ENCODE measurements at places on chromosomes 6 and 20. TPM values are rescaled to one million over a fixed set of nuclear protein-coding genes. Genes with fewer than 3 reads are reported as not detected.

Gene SPATA25
- 8.6 TPM for total RNA-seq

Gene CLVS2
- 0.18 TPM for total RNA-seq

Gene IL20RA
- total RNA-seq, result 39.5 TPM

Gene C6orf163
- total RNA-seq, result 7.7 TPM

Gene LY6G6D
- total RNA-seq, result not detected

Gene ZBTB46
- total RNA-seq, result 10.2 TPM

Gene FAM209B
- total RNA-seq, result not detected

Gene PRL
- not detected for total RNA-seq

Gene TFAP2D
- total RNA-seq, result not detected

Gene ECT2L
- 0.18 TPM for total RNA-seq

Gene HEY2
- 2.0 TPM for total RNA-seq

Gene MAP3K7
- 31.3 TPM for total RNA-seq

Gene HTR1E
- not detected for total RNA-seq

GRCh38 chr6:26420688-26421171 is 18.7 kb downstream of the BTN3A1 start:
- DNase-seq, result no peak

DNA sequence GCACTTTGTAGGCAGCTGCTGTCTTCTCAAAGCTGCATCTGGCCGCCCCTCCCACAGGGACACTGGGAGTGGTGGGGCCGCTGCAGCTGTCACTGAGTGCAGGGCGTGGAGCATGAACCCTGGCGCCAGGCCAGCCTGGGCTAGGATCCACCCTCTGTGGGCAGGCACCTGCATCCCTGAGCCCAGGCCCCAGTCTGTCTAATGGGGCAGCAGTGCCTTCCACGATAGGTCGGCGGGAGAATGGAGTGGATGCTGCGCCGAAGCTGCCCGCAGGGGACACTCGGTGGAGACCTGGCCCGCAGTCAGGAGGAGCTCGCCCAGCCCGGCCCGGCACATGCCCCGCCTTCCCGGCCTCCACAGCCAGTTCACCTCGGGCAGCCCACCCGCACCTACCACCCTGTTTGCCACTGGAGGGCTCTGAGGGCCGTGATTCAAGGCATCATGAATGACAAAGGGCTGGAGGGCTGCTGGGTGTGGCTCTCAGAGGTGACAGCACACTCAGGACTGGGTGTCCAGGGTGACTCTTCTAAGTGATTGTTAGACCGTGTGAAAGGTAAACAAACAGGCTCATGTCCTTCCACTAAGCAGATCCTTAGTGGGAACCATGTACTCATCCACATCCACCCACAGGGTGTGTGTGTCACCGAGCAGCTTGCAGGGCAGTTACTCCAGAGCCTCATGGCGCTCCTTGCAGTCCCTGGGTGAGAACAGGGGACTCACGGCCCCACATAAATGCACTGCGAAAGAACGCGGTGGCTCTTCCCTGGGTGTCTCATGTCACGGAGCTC is 133.9 kb downstream of the AGPAT4 start:
- no peak for DNase-seq

DNA sequence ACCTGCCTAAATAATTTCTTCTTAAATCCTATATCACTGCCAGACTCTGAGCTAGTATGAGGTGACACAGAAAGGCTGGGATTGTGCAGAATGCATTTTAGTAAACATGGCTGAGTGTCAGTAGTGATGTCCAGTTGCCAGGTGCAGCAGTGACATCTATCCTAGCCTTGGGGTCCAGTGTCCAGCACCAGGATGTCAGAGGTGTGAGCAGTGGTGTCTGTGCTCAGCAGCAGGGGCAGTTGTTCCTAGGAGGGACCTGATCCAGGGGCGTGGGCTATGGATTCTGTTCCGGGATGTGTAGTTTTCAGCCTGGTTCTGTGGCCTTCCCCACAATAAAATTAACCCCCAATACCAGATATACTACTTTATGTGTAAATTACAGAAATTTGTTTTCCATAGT is 6.0 kb downstream of the HLA-C start:
- no peak for DNase-seq

DNA sequence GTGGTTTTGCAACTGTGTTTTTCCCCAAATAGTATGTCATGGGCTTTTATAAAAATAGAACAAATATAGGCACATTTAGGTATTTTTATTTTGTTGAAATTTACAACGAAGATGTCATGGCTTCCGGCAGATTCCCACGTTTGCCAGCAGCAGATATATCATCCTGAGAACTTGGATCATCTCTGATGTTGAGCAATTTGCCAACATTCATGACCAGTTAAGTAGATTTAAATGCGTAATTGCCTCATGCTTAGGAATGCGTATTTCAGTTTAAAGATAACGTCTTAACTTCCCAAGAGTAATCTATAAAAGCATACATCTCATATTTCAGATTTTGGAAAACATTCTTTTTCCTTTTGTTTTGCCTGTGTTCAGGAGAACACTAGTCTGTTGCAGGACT is 457.8 kb downstream of the QKI start:
- no peak for DNase-seq

- DNase-seq, result no peak
Observed at GRCh38 chr6:7765575-7766325, 39.9 kb downstream of the BMP6 start.

GRCh38 chr6:37987018-37987417 is 167.5 kb downstream of the ZFAND3 start:
- no peak for DNase-seq

DNA sequence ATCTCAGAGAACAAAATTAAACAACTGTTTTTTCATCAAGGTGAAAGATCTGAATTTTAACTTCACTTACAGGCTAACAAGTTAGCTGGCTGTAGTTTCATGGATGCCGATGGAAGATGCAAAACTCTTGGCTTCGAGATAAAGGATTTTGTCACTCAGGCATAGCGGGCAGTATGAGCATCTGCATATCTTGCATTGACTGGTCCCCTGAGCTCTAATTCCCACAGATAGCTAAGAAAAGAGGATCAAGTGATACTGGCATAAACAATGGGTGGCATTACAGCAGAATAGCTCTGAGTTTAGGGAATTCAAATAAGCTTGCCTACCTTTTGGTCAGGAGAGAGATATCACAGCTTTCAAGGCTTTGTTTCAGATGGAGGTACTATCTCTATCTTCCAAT is 1.8 kb upstream of the CLVS2 start:
- DNase-seq, result no peak

DNA sequence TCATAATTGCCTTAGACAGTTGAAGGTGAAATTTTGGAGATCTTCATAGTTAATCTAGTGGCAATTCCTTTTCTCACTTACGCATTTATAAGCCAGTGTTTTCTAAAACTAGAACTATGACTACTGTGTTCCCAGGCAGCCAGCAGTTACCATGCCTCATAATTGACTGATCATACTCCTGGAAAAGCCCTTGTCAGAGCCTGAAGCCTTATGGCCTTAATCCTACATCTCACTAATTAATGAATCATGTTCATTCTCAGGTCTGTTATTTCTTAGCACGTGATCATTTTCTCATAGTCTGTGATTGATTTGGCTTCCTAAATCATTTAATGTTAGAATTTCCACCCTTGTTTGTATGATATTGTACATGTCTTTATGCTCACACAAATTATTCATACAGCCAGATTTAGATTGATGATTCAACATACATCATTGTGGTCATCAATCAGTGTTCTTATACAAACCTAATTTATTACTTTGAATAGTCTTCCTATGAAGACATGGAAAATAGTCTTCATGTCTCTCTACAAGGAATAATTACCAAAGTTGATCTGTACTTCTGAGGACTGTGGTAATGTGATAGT is 132.6 kb upstream of the ASCC3 start:
- no peak for DNase-seq

DNA sequence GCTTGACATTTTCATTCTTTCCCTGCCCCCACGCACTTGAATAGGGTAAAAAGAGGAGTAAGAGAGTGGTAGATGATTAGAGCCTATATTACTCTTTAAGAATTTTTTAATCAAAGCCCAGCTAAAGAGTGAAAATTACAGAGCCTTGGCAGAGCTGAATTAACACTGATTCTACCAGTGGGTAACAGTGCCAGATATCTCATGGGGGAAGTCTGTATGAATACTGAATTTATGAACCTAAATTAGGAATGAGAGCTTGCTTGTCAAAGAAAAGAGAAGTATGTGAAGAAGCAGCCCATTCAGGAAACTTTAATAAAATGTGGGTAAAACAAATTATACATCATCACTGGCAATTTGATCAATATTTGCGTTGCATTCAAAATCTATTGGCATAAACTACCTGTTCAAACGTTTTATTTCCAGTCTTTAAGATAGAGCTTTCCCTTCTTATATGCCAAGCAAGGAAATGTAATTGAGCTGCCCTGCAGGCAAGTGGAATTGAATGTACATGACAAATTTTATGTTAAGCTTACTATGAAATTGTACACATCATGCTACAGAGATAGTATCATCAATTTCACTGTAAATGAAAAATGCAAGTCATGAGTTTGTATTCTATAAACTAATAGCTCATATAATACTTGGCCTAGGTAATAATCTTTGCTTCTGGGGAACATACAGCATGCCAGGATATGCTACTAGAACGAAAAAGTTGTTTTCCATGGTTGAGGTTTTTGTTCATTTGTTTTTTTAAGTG is 14.5 kb downstream of the SOBP start:
- DNase-seq, result no peak

DNA sequence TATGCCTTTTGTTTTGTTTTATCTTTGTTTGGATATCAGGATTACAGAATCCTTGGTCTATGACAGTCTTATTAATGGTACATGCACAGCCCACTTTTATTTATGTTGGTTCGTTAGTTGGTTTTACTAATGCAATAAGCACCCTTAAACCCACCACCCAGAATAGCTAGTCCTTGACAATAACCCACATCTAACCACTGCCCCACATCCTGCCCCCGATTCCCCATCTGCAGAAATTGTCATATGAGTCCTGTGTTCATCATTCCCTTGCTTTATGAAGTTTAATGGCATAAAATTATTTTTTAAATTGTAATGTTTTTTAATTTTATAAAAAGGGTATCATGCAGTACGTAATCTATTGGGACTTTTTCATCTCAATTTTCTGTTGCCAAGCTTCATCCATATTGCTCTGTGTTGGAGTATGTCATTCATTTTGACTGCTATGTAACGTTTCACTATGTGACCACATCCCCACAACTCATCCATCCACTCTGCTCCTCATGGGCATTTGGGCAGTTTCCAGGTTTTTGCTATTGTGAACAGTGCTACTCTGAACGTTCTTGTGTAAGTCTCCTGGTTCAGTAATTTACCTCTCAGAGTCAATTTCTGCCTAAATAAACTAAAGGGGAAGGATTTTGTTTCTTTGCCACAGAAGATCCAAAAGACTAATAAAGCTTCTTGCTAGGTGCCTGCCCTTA is 150.4 kb downstream of the MRPL14 start:
- DNase-seq, result no peak

- DNase-seq, result no peak
Observed at GRCh38 chr20:3115190-3116107, 30.9 kb upstream of the AVP start.

- DNase-seq, result no peak
Observed at GRCh38 chr6:111230351-111231089, 143.2 kb downstream of the SLC16A10 start.

DNA sequence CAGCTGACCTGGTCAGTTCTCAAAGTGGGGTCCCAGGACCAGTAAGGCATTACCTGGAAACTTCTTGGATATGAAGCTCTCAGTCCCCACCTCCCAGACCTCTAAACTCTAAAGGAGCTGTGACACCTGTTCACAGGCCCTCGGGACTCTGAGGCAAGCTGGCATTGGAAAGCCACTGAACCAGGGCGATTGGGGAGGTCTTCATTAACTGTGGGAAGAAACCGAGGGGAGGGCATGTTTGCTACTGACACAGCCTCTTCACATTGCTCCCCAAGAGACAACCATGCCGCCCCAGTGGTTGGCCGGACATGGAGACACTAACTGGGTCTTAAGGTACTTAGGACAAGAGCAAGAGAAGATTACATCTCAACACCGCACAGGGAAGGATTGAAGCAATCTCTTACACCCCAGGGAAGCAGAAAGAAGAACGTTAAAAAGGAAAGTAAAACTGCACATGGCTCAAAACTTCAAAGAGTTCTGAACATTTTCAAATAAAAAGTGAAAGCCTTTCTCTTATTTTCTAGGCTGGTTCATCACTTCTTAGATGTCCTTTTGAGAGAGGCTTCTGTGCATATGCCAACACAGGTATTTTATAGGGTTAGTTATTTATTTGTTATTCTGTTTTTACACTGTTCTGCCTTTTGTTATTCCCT is 210.0 kb upstream of the CST7 start:
- DNase-seq, result no peak

DNA sequence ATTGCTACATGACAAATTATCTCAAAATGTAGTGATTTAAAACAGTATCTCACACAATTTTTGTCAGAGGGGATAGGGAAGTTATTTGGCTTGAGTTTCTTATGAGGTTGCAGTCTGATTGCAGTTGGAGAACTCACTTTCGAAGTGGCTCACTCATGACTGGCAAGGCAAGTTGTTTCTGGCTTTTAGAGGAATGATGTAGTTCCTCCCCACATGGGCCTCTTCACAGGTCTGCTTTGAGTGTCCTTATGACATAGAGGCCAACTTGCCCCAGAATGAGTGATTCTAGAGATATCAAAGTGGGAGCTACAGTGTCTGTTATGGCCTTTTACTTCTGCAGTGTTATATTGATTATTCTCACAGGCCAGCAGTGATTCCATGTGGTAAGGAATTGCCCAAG is 6.1 kb downstream of the DOP1A start:
- no peak for DNase-seq

GRCh38 chr6:14726816-14727493 is 518.9 kb upstream of the JARID2 start:
- no peak for DNase-seq

DNA sequence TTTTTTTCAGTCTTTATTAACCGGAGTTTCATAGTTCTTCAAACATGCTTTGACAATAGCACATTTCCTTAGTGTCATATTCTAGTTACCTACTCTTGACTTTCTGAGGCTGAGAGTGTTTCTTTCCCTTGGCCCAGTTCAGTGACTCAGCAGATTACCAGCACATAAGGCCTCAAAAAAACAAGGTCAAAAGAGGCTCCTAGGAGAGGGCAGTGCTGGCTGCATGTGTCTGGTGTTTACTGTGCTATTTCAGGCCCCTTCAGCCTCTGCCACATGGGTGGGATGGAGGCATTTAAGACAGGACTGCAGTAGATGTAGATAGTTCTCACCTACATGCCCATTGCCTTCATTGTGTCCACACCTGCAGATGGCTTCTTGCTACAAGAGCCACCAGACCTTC is 198.2 kb upstream of the SSTR4 start:
- no peak for DNase-seq
